Heart left ventricle (tissue), 16 donors: ENCODE measurements at places on chromosomes 11 and 22. TPM values are rescaled to one million over a fixed set of nuclear protein-coding genes. Genes with fewer than 3 reads are reported as not detected.

NXPE4 gene
- polyA plus RNA-seq = not detected

DGAT2 gene
- 15.8 TPM for polyA plus RNA-seq

TMEM218 gene
- 21.8 TPM for polyA plus RNA-seq

SCYL1 gene
- 86.6 TPM for polyA plus RNA-seq

PRSS23 gene
- 3.0 TPM for polyA plus RNA-seq

RFPL2 gene
- not detected for polyA plus RNA-seq

ARHGAP32 gene
- 2.1 TPM for polyA plus RNA-seq

AMBRA1 gene
- polyA plus RNA-seq = 11.0 TPM

SLC5A12 gene
- polyA plus RNA-seq = not detected

KCNE3 gene
- 1.3 TPM for polyA plus RNA-seq

OR8D1 gene
- polyA plus RNA-seq = not detected

FREY1 gene
- polyA plus RNA-seq = 0.46 TPM

HMOX1 gene
- polyA plus RNA-seq = 2.4 TPM

HSPB2 gene
- polyA plus RNA-seq = 67.9 TPM

TMEM121B gene
- polyA plus RNA-seq = 0.49 TPM

ZNF70 gene
- 2.1 TPM for polyA plus RNA-seq

CRACR2B gene
- polyA plus RNA-seq = 8.8 TPM

FAT3 gene
- polyA plus RNA-seq = 0.04 TPM

CLMP gene
- polyA plus RNA-seq = 10.9 TPM

SLC25A18 gene
- polyA plus RNA-seq = 2.4 TPM

RASGRP2 gene
- 78.9 TPM for polyA plus RNA-seq

OR52A1 gene
- not detected for polyA plus RNA-seq

CTSF gene
- polyA plus RNA-seq = 23.3 TPM

OR4C46 gene
- not detected for polyA plus RNA-seq

EHF gene
- 0.50 TPM for polyA plus RNA-seq

NLRP14 gene
- not detected for polyA plus RNA-seq

CCDC15 gene
- 0.27 TPM for polyA plus RNA-seq

C11orf91 gene
- polyA plus RNA-seq = not detected

NNMT gene
- polyA plus RNA-seq = 27.9 TPM

LRRN4CL gene
- polyA plus RNA-seq = 1.9 TPM

KDM4E gene
- polyA plus RNA-seq = not detected

ARHGAP20 gene
- 0.08 TPM for polyA plus RNA-seq

ZMAT5 gene
- 30.1 TPM for polyA plus RNA-seq

RIMBP3C gene
- not detected for polyA plus RNA-seq

SEPTIN5 gene
- polyA plus RNA-seq = 75.7 TPM

BTBD18 gene
- polyA plus RNA-seq = 0.11 TPM

MMP13 gene
- polyA plus RNA-seq = not detected

PRAME gene
- 0.23 TPM for polyA plus RNA-seq

NPTXR gene
- polyA plus RNA-seq = 19.1 TPM

P2RY6 gene
- 2.3 TPM for polyA plus RNA-seq

FOLR1 gene
- 0.08 TPM for polyA plus RNA-seq

APOBEC3H gene
- not detected for polyA plus RNA-seq

TSPAN18 gene
- 40.0 TPM for polyA plus RNA-seq

KRTAP5-8 gene
- polyA plus RNA-seq = 0.19 TPM

DCUN1D5 gene
- polyA plus RNA-seq = 51.6 TPM

GLYAT gene
- not detected for polyA plus RNA-seq

DNAJB7 gene
- not detected for polyA plus RNA-seq
